ENCODE measurements at places on chromosomes 12 and 14.

GRCh38 chr12:53664936-53665335 lies 10.9 kb downstream of the ATP5MC2 start:
- no peak for DNase-seq

DNA sequence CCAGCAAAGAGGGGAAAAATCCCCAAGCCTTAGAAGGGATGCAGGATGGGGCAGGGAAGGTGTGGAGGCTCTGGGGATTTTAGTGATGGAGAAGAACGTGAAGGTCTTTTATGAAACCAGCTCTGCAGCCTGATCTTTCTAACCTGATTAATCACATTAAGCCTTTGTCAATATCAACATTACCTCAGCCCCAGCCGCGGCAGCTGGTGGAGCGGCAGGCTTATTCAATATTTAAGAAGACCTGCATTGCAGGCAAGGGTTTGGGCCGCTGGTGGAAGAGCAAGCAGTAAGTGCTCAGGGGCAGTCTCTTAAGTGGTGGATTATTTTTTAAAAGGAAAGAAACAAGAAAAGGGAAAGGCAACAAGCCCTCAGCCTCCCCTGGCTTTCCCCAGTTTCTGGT lies 16.6 kb downstream of the RPH3A start:
- DNase-seq, result no peak

DNA sequence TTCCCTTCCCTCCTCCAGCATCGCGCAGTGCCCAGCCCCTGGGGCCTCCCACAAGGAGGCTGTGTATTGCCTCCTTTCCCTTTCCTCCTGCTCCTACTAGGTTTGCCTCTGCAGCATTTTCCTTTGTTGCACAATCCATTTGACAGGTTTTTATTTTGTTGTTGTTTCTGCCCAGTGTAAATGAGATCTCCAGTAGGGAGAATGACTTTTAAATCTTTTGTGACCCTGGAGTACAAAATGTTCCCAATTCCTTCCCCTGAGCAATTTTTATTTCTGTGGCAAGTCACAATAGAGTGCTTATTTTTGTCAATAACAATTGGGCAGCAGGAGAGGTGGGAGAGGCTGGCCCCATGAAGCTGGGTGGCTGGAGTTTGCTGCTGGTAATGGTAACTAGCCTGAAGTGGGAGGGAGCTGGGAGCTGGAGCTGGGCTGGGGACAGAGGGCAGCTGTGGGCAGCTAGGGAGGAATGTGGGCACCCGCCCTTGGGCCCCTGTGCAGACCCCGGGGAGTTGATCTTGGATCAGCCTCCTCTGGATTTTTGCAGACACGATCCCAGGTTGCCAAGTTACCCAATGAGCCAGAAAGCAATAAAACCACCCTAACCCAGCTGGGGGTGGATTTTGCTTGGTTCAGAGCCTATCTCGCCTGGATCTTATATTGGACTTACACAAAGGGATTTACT lies 160.1 kb downstream of the KTN1 start:
- no peak for DNase-seq

GRCh38 chr14:98114122-98114895 lies 1157.7 kb downstream of the BCL11B start:
- DNase-seq, result no peak

DNA sequence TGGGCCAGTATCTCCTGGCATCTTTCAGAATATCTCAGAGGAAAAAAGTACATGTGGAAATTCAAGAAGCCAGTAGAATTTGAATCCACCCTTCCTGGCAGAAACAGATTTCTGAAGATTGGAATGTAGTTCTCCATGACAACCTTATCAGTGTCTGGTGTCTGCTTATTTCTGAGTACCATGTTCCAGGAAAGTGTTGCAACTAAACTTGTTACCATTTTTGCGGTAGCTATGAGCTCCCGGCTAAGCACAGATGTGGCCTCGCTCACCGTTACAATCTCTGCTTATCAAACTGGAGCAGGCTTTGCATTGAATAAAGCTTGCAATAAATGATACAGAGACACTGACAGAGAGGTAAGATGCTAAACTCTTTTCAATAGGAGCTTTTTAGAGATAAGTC lies 13.0 kb upstream of the ITPR2 start:
- no peak for DNase-seq

- DNase-seq, result no peak
These were observed 3.8 kb downstream of the NR4A1 start for GRCh38 chr12:52054833-52055730.

DNA sequence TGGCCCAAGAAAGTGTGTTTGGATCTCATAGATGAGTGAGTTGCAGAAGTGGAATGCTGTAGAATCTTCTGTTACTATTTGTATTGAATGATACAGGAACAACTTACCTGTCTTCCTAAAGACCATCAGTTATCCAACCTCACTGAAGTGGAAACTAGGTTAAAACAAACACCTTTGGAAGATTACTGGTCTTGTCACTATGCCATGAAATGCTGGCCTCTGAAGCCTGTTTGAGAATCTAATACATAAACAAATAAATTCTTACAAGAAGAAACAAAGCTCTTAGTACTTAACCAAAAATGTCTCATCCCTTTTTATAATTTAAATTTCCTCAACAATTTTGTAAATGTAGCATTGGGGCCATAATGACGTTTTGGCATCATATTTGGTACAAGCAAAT lies 155.2 kb downstream of the FBXL14 start:
- DNase-seq, result no peak

DNA sequence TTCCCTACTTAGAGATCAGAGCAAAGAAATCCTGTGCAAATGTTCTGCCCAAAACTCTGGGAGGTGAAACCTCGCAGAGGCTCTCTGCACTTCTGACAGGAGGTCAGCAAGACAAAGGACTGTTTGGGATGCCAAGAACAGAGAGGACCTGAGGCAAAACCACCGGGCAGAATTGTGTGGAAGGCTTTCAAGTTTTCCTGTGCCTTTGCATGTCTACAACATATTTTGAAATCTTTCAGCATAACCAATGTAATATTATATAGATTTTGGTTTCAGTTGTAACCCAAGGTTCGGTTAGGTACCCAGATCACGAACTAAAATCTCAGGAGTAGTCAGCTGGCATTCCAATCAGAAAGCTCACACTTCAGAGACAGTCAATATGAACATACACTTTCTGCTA lies 99.4 kb upstream of the PLEKHA5 start:
- no peak for DNase-seq

GRCh38 chr14:50801706-50802105 lies 29.3 kb downstream of the NIN start:
- DNase-seq, result no peak

- no peak for DNase-seq
These were observed 15.4 kb downstream of the RASAL1 start for GRCh38 chr12:113119980-113120669.

- DNase-seq, result no peak
These were observed 440 bp upstream of the ISM2 start for GRCh38 chr14:77498984-77499527.

DNA sequence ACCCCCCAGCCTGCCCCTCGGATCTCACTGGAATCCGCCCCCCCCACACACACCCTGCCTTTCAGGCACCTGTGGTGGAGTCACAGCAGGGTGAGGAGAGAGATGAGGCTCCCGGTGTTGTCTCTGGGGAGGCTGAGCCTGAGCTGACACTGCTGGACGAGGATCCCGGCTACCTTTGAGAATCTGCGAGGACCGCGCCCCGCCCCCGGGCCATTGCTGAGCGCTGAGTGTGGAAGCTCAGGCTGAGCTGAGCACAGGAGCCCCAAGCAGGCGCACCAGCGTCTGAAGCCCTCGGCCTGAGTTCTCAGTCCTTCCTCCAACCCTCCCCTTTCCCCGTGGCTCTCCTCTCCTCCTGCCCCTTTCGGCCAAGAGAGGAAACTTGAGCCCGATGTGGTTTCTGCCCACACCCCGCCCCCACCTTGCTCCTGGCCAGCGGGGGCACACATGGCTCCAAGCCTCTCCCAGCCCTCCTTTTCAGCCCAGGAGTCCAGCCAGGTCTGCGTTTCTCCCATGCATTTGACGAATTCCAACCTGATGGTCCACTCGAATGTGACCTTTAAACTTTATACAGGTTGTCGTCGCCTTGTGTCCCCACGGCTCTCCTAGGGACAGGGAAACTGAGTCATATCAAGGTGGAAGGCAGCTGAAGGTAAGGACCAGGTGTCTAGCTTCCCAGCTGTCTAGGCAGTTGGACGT lies at the start of gene NFE2:
Gene NFE2 (minus strand): TSS at position 284 of the 696 bp plus-strand sequence. CDS start 5,767 bp downstream, outside the sequence.
- DNase-seq, result no peak

- DNase-seq, result no peak
These were observed 10.9 kb upstream of the IL22 start for GRCh38 chr12:68264158-68264855.

- no peak for DNase-seq
These were observed 19.2 kb upstream of the ANAPC5 start for GRCh38 chr12:121371404-121371803.

- DNase-seq, result no peak
These were observed 186.6 kb upstream of the OR4E1 start for GRCh38 chr14:21860172-21860571.

DNA sequence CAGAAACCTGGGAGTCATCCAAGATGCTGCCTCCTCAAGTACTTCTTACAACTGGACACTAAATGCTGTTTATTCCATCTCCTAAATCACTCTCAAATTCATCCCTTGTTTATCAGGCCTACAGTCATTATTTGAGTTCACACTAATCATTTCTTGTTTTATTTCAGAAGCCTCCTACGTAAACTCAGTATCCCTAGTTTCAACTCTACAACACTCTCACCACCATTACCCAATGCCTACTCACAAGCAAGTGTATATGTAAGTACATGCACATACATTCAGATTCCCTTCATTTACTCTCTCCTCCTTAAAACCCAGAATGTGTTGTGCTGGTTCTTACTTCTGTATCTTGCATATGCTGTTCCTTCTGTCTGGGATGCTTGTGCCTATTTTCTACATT lies 43.0 kb downstream of the DDHD1 start:
- DNase-seq, result no peak

GRCh38 chr14:37673439-37673838 lies 78.0 kb downstream of the TTC6 start:
- no peak for DNase-seq

DNA sequence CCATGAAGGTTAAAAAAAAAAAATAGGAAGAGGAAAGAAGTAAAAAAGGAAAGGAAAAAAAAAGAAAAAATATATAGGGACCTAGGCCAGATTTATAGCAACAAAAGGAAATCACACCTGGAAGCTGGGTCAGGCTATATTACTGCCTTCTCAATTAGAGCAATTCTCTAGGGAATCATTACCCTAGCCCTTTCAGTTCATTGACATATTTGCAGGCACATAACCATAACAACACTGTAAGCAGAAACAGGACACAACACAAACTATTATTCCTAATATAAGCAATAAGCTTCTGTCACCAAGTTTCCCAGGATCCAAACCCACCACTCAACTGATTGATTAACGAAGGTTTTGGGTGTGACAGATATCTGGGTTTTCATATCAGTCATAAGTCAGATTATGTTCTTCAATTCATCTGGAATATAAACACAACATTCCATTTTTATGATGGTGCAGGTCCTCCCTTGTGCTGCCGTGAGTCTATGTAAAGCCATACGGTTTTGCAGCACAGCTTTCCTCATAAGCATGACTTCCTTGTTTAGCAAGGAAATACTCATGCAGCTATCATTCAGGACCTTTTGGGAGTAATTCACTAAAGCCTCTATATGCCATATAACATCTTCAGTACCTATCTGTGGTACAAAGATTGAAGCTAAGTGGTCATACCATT lies 4.2 kb downstream of the PCNX4 start:
- no peak for DNase-seq

DNA sequence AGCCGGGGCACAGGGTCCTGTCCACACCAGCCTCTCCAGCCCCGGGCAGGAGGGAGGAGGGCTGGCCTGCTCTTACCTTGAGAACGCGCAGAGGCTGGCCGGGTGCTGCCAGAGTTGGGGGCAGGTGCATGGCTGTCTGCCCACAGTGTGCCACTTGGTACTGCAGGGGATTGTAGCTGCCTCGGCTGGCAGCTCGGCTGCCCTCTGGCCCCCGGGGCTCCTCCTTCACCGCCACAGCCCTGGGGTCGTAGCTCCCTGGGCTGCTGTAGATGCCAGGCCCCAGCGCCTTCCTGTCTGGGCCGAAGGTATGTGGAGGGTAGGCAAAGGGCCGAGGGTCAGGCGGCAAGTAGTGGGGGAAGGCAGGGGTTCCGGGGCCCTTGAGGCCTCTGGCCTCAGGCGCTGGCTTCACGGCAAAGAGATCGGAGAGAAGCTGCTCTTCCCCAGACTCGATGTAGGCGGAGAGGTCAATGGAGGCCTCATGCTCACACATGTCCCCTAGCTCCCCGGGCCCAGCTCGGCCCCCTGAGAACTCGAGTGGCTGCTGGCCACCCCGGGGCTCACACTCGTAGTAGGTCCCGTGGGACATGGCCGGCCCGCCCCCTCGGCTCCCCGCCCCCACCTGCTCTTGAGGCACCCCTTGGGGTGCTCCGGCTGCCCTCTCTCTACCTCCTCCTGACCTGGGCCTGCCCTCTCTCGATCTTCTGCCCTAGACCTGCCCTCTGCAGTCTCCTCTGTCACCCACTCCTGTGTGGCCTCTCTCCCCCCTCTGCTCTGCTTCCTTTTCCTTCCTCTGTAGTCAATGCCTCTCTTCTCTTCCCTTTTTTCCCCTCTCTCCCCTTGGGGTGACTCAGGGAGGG lies at the start of gene CEBPE:
Gene CEBPE (minus strand): TSS at position 750 of the 857 bp plus-strand sequence. CDS start 164 bp downstream, at position 586.
- DNase-seq, result no peak

GRCh38 chr12:27498761-27499160 lies 25.2 kb upstream of the PPFIBP1 start:
- DNase-seq, result no peak

GRCh38 chr14:68254669-68255527 lies 435.3 kb downstream of the RAD51B start:
- no peak for DNase-seq

Data from stimulated activated CD4-positive, alpha-beta T cell treated with anti-CD3 and anti-CD28 coated beads, TNF-alpha, amount 100 ng/mL, for 48 hours (primary cell).